ENCODE measurements at places on chromosomes 11 and 22.
A peak's percentile ranks its signal among the peaks of the same experiment; 100 is the strongest.

DNA sequence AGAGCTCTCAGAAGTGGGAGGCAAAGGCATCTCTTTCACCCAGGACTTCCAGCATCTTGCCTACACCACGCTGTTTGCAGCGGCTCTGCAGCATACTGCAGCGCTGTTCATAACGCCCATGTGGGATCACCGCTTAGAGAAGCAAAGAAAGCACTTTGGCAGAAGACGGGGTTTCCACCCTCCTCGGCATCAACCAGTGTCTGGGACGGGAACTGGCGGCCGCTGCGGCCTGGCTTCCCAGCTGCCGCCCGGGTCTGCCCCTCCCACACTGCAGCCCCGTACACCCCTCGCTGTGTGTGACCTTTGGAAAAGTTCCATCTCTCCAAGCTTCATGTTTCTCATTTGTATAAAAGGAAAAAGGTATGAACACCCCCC lies 545 bp upstream of the TIRAP start:
- DNase-seq: no peak

GRCh38 chr11:8354622-8355415 lies 91.1 kb upstream of the LMO1 start:
- no peak for DNase-seq

- DNase-seq: no peak
Observed at GRCh38 chr11:64801158-64801464, 1.9 kb downstream of the MAP4K2 start.

DNA sequence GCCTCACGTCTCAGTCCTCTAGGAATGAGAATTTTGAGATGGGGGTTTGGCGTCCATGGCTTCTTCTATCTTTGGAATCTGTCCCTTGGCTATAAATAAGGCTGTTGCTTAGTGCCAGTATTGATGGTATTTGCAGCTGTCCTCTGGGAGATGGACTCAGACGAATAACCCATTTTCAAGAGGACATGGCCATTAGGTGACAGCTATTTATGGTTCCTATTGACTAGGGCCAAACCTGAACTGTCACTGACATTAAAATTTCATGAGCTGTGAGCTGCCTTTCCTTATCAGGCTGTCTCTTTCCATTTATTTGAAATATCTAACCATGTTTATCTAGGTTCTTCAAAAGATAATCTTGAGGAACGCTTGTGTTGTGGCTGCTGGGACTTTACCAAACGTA lies 92.7 kb downstream of the NAV2 start:
- no peak for DNase-seq

GRCh38 chr11:18027475-18027874 lies 14.6 kb upstream of the SERGEF start:
- no peak for DNase-seq

DNA sequence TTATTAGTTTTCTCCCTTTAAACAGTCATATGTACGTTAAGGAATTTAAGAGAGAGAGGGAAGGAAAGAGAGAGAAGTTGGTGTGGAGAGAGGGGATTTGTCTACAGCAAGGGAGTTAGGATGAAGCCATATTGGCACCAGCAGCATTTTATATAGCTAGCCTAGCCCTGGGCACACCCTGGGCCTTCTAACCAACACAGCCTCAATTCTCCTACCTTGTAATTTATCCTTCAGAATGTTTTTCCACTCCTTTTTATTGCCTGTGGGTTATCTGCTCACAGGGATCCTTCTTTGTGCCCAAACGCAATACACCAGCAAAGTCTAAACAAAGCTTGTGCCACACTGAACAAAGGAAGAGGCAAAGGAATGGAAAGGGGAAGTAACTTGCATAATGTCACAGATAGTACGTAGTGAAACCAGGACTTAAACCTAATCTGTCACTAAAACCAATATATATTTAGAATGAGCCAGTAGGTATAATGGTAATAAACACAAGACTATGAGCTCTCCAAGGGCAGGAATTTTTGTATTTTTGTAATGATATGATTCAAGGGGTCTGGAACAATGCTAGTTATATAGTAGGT lies 613.8 kb upstream of the TENM4 start:
- DNase-seq: no peak

DNA sequence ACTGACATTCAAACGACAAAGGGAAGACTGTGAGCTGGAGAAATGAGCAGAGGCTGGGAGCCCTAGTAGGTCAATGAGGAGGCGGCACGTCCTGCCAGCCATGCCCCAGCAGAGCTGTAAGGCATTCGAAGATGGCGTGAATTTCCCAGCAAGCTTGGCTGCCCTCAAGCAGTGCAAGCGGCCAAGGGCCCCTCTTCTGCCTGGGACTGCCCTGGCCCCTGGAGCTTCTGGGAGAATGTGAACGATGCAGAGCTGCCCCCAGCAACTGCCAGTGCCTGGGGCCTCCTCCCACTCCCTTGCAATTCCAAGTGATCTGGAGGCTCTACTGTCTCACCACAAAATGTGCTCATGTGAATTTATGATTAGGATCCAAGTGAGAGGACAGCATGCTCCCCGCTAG lies 4.3 kb downstream of the PPM1F start:
- DNase-seq: no peak

DNA sequence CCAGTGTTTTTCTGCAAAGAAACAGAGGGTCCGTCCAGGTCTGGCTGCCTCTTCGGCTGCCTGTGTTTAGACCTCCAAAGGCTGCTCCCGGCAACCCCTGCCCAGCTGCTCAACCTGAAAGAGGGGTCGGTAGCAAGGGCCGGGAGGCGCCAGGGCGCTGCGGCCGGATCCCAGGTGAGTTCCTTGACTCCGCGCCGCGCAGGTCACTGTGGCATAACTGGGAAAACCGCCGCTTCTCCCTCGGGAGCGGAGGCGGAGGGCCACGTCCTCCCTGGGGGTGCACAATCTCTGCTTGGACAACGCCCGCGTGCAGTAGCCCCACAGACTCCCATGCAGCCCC lies 1.0 kb upstream of the BRSK2 start:
- no peak for DNase-seq

DNA sequence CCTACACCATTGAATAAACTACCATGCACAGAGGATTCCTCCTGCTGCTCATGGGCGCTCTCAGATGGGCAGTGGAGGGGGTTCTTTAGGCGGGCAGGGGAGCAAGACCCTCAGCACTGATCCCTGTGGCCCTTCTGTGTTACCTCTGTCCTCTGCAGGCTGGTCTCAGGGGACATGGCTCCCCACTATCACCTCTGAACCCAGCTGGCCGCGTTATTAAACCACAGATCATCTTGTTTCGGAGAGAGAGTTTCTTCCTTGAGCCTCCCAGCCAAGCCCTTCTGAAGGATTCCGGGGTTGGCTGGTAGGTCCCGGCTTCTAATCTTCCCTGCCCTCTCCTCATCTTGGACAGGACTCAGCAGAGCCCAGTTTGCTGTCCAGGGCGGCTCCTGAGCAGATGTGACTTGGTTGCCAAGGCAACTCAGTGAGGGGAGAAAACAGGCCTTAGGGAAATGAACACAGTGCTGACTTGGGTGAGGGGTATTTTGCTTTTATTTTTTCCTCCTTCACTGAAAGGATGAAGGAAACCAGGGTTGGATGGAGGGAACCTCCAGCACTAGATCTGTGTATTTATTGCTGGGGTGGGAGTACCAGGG lies 13.3 kb downstream of the APOL3 start:
- no peak for DNase-seq

DNA sequence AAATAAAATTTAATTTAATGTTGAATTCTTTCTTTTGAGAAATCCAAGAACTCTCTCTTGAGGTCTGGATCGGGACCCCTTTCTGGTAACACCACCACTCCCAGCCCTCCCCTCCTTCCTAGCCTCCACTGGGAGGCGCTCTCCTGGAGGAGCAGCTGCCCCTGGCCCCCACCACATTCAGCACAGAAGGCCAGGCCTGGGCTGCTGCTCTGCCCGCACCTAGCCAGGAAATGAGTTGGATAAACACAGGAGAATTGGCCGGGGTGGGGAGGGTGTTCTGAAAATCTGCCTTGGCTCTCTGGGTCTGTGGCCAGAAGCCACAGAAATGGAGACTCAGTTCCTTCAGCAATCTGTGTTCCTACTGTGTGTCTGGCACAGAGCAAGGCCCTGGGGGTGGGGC lies 31.2 kb downstream of the C22orf42 start:
- DNase-seq: no peak

- no peak for DNase-seq
Observed at GRCh38 chr22:35467681-35468434, 67.9 kb downstream of the MCM5 start.

DNA sequence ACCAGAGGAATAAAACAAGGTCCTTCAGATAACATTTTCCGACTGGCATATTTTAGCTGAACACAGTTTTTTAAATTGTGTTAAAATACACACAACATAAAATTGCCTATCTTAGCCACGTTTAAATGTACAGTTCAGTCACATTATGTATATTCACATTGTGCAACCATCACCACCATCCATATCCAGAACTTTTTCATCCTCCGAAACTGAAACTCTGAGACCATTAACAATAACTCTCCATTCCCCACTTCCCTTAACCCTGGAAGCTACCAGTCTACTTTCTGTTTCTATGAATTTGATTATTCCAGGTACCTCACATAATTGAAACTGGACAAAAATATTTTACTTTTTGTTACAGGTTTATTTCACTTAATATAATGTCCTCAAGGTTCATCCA lies 213.3 kb downstream of the ETS1 start:
- DNase-seq: no peak

DNA sequence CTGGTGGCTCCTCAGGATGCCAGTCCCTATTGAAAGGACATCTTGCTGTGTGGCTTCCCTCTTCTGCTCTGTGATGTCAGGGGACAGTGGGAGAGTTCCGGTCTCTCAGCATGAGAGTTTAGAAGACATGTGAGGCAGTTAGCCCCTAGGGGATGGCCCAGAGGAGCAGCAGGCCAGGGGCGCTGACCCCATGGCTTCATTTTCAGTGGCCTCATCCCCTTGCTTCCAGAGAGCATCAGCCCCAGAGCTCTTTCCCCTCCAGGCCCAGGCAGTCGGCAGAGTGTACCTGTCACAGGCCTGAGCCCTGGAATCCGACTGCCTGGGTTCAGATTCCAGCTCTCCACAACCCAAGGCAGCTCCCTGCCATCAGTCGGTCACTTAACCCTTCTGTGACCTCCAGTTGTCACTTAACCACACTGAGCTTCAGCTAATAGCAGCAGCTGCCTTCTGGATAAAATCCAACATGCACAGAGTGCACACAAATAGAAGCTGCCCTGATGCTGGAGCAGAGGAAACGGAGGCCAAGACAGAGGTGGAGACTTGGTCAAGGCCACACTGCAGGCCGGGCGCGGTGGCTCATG lies 14.1 kb upstream of the LRRC10B start:
- DNase-seq: no peak

GRCh38 chr11:132864811-132865576 lies 667.3 kb downstream of the OPCML start:
- DNase-seq: no peak

DNA sequence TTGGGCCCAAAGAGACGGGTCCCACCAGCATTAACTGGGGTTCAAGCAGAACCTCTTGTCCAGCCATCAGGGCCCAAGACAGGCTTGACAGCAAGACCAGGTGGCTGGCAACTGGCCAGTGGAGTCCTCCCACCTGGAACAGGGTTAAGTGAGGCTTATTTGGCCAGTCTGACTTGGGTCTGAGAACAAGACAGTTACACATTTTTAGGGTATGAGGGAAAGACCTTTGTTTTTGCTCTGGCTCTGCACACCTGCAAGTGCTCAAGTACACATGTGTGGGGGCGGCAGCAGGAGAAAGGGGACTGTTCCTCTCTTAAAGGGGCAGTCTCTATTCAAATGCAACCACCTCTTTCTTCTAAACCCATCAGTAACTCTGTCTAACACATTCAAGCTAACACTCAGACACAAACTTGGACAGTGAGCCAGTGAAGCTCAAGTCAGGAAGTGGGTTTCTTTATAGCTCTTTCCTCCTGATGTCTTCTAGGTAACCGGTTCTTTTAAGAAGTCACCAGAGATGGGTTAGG lies 116.2 kb downstream of the ETS1 start:
- no peak for DNase-seq

DNA sequence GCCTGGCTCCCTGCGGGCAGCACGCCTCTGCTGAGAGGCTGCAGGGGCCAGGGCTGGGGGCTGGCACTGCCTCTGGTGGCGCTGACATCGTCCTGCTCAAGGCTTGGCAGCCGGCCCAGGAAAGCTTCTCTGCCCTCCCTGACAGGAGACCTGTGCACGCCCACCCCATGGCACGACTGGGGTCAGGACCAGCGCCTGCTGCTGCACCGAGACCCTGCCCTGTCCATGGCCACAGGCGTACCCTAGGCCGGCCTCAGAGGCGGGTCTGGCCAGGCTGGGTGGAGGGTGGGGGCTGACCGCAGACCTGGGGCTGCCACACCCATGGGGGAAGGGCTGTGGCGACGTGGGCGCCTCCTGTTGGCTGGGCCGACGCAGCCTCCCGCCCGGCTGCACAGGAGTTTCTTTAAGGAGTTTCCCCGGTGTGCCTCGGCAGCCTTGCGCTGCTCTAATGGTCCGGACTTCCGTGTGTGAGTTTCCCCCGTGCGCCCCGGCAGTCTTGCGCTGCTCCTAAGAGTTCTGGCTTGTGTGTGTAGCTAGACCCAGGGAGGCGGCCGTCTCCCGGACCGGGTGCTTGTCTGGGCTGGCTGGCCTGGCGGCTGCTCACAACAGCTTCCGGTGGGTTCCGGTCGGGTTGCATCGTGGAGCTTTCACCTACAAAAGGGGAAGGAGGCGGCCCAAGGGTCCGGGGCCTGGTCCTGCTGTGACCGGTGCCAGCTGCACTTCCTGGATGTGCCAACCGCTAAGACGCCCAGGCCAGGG lies 4.6 kb downstream of the TRABD start:
- DNase-seq: peak; percentile 70

GRCh38 chr11:12556788-12557384 lies 117.3 kb upstream of the TEAD1 start:
- no peak for DNase-seq

- no peak for DNase-seq
Observed at GRCh38 chr11:94525546-94526324, 13.5 kb downstream of the C11orf97 start.

DNA sequence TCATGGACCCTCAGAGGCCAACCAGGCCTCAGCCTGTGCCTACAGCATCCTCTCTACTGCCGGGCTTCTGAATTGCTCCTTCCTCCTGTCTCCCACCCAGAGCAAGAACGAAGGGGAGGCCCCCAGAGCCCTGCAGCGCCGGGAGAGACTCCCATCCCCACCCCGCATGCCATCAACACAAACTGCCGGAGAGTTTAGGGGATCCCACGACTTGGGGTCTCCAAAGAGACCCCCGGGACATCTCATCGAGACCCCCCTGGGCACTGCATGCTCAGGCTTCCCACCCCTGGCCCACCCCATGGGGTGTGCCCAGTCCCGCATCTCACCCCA lies 8.3 kb upstream of the CD81 start:
- DNase-seq: no peak

- DNase-seq: no peak
Observed at GRCh38 chr22:28950617-28951411, 67.4 kb downstream of the ZNRF3 start.

Data from T-helper 22 cell (primary cell).